ENCODE measurements at places on chromosomes 2 and 18.

DNA sequence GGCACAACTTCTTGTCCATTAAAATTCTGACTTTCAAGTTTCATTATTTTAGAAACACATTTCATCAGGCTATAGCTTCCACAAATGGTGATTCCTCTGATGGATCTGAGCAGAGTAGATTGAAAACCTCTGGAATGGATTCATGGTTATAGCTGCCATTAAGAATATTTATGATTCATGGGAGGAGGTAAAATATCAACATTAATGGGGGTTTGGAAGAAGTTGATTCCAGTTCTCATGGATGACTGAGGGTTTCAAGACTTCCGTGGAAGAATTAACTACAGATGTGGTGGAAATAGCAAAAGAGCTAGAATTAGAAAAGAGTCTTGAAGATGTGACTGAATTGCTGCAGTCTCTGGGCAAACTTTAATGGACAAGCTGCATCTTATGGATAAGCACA is 797.4 kb downstream of the SUCLG1 start:
- DNase-seq, result no peak

DNA sequence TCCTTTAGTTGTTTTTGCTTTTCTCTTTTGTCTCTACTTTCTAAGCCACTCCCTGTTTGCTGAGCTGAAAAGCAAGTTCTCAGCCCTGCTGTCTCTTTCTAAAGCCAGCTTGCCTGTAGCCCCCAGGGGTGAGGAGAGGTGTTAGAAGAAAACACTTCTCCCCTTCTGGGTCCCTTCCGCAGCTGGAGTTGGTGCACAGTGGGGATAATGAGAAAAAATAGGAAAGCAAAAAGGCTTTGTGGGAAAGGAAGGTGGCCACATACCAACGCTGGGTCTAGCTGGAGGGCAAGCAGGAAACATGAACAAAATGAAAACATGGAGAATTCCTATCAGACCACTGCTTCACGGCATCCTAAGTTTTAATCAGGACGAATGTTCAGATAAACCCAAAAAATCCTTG is 15.5 kb upstream of the SLC20A1 start:
- DNase-seq, result no peak

DNA sequence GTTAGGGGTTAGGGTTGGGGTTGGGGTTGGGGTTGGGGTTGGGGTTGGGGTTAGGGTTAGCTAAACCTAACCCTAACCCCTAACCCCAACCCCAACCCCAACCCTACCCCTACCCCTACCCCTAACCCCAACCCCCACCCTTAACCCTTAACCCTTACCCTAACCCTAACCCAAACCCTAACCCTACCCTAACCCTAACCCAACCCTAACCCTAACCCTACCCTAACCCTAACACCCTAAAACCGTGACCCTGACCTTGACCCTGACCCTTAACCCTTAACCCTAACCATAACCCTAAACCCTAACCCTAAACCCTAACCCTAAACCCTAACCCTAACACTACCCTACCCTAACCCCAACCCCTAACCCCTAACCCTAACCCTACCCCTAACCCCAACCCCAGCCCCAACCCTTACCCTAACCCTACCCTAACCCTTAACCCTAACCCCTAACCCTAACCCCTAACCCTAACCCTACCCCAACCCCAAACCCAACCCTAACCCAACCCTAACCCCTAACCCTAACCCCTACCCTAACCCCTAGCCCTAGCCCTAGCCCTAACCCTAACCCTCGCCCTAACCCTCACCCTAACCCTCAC is 24.1 kb upstream of the RABL2A start:
- no peak for DNase-seq

- no peak for DNase-seq
Measured at GRCh38 chr2:230170532-230170931, 49.3 kb downstream of the SP110 start.

GRCh38 chr2:9819551-9819950 is 23.7 kb upstream of the TAF1B start:
- no peak for DNase-seq

- no peak for DNase-seq
Measured at GRCh38 chr2:30888852-30889409, 81.7 kb upstream of the CAPN13 start.

GRCh38 chr2:21804151-21804550 is 680.4 kb downstream of the TDRD15 start:
- no peak for DNase-seq

- DNase-seq, result no peak
Measured at GRCh38 chr2:63719052-63719451, 122.6 kb upstream of the UGP2 start.

DNA sequence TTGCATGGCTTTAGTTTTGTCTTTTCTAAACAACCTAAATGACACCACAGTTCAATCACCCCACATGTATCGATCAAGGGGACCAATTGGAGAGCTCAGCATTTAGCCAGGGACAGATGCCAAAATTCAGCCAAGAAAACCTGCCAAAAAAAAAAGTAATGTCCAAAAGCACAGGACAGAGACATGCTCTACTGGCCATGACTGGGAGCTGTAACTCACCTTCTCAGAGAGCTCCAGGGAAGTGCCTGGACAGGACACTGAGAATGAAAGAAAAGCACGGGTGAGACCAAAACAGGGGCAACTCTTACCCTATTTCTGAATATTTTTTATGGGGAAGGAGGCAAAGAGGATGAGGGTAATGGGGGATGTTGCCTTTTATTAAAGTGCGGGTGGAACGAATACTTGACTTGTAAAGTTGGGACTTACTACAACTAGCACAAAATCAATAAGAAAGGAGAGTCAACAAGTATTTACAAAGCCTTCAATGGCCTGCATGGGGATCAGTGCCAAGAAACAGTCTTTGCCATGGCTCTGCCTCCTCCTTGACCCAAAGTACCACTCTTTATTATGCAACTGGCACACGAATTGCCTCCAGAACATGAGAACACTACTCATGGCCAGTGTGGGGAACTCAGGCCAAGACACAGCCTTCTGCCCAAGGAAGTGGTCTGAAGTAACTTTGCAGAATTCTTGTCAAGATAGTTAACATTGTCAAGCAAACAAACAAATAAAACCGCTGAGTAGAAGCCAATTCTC is 72.9 kb upstream of the HK2 start:
- no peak for DNase-seq

- DNase-seq, result no peak
Measured at GRCh38 chr18:77111951-77112746, 20.4 kb downstream of the MBP start.

DNA sequence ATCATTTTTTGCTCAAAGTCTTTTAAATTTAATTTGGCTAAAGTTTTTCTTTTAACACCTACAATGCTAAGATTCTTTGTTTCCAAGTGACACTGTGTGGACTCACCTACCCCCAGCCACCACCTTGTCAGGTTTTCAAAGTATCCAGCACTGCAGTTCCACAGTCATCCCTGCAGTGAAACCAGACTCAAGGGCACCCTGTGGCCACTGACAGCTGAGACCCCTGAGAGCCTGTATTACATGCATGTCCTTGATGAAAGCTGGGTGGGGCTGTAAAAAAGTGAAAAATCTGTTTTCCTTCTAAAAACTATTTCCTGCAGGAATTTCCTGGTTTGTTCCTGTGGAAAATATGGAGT is 19.9 kb downstream of the TPRKB start:
- DNase-seq, result no peak

DNA sequence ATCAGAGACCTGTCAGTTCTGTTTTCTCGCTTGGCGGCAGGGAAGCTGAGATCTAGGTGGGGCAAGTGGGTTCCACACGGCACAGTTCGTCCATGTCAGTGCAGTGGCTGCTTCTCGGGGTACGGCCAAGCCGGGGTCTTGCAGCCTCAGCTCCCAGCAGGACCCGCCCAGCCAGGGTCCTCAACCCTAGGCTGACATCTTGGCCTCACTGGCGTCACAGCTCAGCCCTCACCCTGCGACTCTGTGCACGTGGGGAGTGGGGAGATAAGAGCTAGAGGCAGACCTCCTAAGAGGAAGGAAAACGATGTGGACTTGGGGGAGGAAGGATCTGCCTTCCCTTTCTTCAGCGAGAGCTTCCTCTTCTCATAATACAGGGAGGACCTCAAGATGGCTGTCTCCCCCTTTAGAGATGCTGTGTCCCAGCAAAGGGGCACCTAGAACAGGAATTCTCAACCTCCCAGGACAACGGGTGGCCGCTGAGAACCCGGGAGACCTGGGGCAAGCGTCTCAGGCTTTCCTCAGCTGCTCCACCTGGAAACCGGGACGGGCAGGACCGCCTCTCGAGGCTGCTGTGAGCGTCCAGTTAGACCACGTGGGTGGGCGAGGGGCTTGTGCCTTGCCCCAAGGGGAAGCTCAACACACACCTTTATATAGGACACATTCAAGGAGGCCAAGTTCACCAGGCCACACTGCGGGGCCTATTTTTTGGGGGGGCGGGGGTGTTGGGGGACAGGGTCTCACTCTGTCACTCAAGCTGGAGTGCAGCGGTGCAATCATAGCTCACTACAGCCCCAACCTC is 23.5 kb upstream of the KLF11 start:
- DNase-seq, result no peak

DNA sequence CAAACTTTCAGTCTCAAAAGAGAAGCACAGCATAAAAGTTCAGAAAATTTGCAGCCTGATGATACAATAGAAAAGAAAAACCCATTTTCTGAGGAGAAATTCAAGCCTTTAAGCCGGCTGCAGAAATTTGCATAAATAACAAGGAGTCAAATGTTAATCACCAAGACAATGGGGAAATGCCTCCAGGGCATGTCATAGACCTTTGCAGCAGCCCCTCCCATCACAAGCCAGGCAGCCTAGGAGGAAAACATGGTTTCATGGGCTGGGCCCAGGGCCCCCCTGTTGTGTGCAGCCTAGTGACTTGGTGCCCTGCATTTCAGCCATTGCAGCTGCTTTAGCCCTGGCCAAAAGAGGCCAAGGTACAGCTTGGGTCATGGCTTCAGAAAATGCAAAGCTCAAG is 54.1 kb upstream of the CAVIN2 start:
- no peak for DNase-seq

- DNase-seq, result no peak
Measured at GRCh38 chr2:48219234-48219554, 310.8 kb upstream of the STON1 start.

- no peak for DNase-seq
Measured at GRCh38 chr2:24435391-24436316, 55.4 kb upstream of the NCOA1 start.

DNA sequence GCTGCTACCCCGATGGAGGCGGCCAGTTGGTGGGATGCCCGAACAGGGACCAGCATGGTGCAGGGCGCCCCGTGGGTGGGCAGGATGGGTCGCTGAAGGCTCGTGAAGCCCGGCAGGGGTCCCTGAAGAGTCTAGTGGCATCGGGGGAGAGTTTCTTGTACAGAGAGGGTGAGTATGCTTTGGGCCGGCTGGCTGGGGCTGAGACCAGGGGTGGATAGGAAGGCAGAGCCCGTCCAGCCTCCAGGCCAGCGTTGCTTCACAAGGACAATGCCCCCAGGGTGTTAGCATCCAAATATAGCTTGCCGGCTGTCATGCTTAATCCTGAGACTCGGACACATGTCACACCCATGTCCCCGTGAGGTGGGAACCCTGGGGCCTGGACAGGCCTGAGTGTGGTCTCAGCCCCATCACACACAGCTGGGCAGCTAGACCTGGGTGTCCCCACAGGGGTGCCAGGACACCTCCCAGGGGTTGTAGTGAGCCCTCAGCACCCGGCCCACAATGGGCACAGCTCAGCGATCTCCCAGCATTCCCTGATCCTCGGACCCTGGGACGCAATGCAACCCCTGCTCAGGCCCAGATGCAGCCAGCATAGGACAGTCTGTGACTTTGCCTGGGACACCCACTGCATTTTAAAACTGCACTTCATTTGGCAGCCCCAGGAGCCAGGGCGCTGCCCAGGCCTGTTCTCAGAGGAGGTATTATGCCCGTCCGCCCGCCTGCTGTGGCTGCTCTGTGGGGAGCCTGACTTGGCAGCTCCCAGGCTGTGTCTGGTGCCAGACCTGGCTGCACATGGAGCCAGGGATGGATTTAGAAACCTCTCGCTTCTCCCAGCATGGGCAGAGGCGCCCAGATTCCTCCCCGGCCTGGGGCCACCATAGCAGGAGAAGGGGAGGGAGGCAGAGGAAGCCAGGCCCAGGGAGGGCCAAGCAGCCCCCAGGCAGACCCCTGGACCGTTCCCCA is 36.4 kb downstream of the RAMP1 start:
- DNase-seq, result no peak

DNA sequence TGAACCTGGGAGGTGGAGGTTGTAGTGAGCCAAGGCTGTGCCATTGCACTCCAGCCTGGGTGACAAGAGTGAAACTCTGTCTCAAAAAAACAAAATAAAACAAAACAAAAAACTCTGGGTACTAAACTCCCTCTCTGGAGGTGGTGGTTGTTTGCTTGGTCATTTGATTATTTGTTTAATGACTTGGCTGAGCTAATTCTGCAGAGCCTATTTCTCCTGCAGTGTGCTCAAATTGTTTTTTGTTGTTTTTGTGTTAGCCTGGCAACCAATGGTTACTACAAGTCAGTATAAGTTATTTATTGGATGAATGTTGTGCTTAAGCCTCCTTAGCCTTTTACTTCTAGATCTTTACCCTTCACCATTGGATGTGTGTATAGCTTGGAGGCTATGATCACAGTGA is 387.5 kb downstream of the ADCYAP1 start:
- no peak for DNase-seq

GRCh38 chr2:122193622-122194021 is 438.2 kb downstream of the TSN start:
- no peak for DNase-seq

DNA sequence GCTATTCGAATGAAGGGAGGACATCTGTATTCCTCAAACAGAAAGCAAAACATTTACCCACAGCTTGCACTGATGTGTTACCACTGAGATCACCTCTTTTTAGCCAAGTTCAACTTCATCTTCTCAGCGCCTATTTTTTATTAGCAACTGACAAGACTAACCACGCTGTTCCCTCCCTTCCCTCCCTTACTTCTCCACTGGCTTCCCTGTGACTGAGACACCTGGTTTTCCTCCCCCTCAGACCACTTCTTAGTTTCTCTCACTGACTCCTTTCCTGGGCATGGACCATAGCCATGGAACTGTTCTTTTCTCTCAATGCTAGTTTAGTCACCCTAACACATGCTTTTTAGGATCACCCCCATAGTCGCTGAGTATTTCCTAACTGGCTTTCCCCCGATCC is 3.3 kb downstream of the L3MBTL4 start:
- DNase-seq, result no peak

GRCh38 chr2:121319941-121320340 is 34.9 kb upstream of the TFCP2L1 start:
- DNase-seq, result no peak

DNA sequence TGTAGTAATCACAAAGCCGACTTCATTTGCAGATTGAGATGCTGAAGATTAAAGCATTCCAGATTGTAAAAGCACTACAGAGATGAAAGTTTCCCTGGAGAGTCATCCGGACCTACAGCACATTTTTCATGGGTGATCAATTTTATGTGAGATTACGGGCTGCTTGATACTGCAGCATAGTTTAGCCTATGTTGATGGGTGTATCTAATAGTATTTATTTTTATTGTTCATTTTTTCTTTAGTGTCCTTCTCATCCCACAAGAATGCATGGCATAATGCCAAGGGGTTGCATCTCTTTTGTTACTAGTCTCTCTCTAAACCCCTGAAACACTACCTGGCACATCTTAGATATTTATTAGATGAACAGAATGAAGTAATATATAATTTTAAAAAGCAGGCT is 240.4 kb downstream of the MBD2 start:
- no peak for DNase-seq

GRCh38 chr18:79877163-79878091 is 74.0 kb downstream of the SLC66A2 start:
- DNase-seq, result no peak
